Spleen (tissue), 13 donors: ENCODE measurements at places on chromosomes 11 and 22. TPM values are rescaled to one million over a fixed set of nuclear protein-coding genes. Genes with fewer than 3 reads are reported as not detected.

ADM gene
- 65.0 TPM for total RNA-seq

OR52N1 gene
- not detected for total RNA-seq

DNA sequence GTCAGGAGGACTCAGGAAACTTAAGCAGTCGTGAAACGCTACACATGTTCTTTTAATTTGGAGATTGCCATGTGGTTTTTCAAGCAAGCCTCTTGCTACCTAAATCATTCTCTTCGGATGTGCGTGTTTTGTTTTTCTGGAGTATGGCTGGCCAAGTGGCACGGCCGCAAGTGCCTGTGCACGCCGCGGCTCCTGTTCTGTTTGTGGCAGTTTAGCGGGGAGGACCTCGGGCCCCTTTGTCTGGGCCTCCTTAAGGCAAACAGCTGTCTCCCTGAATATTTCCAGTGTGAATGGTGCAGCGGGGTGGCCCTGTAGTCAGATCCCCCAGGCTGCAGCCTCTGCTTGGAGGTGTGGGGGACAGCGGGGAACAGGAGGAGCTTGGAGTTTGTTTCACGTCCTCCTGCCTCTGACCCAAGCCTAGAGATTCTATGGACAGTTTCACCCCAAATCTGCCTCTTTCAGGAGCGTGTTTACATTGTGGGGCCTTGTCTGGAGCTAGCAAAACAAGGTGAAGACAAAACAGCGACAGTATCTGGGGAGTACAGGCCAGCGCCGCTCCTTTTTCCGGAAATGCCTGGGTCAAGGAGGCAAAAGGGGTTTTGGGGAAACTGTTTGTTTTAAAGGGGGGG, 1.3 kb downstream of the LRP5 start:
- H3K27ac ChIP-seq: peak overlapping the region; percentile 14
- H3K4me1 ChIP-seq: peaks cover 54% of the 10 kb centered on the region
- H3K27me3 ChIP-seq: peaks cover 48% of the 10 kb centered on the region
- H3K4me3 ChIP-seq: peak overlapping the region; percentile 48
- no peaks in the 10 kb centered on the region for H3K36me3 ChIP-seq

DNA sequence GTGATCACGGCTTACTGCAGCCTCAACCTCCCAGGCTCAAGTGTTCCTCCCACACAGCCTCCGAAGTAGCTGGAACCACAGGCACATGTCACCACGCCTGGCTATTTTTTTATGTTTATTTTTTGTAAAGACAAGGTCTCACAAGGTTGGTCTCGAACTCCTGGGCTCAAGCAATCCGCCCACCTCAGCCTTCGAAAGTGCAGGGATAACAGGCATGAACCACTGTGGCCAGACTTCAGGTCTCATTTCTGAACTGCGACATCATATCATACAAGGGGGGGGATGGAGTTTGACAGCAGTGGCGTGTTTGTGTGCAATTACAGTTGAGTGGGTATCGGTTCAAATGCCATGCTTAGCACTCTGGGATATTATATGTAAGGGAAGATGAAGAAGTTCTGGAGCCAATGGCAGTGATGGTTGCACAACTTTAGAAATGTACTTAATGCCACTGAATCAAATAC, 6.9 kb downstream of the NAALADL1 start:
- no peak overlapping the region for H3K27ac ChIP-seq
- DNase-seq: no peak
- no peak overlapping the region for H3K4me3 ChIP-seq

MAPK11 gene
- total RNA-seq: 9.3 TPM
